Activated B cell treated with CpG ODN at 0.5 μM for 24 hours (primary cell): ENCODE measurements at places on chromosomes 2 and 18.

- no peaks in the 10 kb centered on the region for H3K36me3 ChIP-seq
- no peak for DNase-seq
- no peaks in the 10 kb centered on the region for H3K4me1 ChIP-seq
Measured at GRCh38 chr2:227707390-227707789, 10.4 kb downstream of the SLC19A3 start.

DNA sequence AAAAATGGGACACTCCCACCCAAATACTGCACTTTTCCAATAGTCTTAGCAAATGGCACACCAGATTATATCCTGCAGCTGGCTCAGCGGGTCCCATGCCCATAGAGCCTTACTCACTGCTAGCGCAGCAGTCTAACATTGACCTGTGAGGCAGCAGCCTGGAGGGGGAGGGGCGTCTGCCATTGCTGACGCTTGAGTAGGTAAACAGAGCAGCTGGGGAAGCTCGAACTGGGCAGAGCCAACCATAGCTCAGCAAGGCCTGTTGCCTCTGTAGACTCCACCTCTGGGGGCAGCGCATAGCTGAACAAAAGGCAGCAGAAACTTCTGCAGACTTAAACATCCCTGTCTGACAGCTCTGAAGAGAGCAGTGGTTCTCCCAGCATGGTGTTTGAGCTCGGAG lies 110.4 kb downstream of the CTIF start:
- DNase-seq, result no peak
- H3K27me3 ChIP-seq, result peaks cover 4% of the 10 kb centered on the region
- H3K36me3 ChIP-seq, result no peaks in the 10 kb centered on the region
- H3K4me1 ChIP-seq, result no peaks in the 10 kb centered on the region

- no peak for DNase-seq
- peak overlapping the region; percentile 79 for H3K4me3 ChIP-seq
- no peaks in the 10 kb centered on the region for H3K27me3 ChIP-seq
- H3K4me1 ChIP-seq, result peaks cover 97% of the 10 kb centered on the region
Measured at GRCh38 chr2:68387408-68388350, 22.6 kb downstream of the PLEK start.

DNA sequence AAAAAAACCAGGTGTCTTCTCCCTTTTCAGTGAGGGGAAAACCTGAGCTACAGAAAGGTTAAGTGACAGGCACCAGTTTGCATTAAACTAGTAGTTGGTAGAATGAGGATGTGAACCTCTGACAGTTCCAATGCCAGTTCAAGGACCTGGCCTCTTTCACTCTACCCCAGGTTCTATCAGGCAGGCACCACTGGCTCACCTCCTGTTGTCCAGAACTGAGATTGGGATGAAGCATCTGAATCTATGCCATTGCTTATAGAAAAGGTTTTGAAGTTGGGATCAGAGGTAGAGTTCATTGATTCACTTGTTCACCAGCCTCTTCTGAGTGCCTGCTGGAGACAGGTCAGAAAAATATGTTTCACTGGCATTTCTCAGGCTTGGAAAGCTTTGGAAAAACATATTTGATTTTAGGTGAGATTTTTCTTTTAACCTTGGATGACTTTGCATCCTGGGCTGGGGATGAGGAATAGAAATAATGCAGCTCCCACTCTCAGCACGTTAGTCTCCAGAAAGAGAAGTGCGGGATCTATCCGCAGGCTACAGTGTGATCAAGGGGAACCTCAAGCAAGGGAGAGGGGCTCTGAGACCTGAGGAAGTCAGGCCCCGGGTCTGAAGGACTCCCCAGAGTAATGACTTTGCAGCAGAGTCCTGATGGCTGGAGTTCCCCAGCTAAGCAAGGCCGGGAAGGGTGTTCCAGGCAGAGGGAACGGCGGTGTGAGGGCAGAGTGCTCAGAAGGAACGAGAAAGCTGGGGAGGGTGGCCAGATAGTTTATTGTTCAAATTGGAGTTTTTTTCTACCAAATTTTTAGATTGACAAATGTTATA lies 250.3 kb downstream of the MYCN start:
- no peak overlapping the region for H3K27ac ChIP-seq
- DNase-seq, result no peak
- H3K4me3 ChIP-seq, result no peak overlapping the region

- H3K27ac ChIP-seq, result no peak overlapping the region
- H3K4me3 ChIP-seq, result no peak overlapping the region
- no peak for DNase-seq
- no peaks in the 10 kb centered on the region for H3K27me3 ChIP-seq
- H3K36me3 ChIP-seq, result peaks cover 7% of the 10 kb centered on the region
Measured at GRCh38 chr18:8813611-8814010, 108.3 kb downstream of the MTCL1 start.

GRCh38 chr2:118903551-118904479 lies 38.2 kb upstream of the MARCO start:
- no peak for DNase-seq
- no peaks in the 10 kb centered on the region for H3K36me3 ChIP-seq
- no peak overlapping the region for H3K27ac ChIP-seq
- H3K4me1 ChIP-seq, result no peaks in the 10 kb centered on the region
- H3K4me3 ChIP-seq, result no peak overlapping the region
- H3K27me3 ChIP-seq, result peaks cover 2% of the 10 kb centered on the region
